ENCODE measurements at places on chromosomes 1 and 21.

- DNase-seq, result peak; percentile 44
Observed at GRCh38 chr1:223683586-223684487, 18.3 kb upstream of the CAPN8 start.

DNA sequence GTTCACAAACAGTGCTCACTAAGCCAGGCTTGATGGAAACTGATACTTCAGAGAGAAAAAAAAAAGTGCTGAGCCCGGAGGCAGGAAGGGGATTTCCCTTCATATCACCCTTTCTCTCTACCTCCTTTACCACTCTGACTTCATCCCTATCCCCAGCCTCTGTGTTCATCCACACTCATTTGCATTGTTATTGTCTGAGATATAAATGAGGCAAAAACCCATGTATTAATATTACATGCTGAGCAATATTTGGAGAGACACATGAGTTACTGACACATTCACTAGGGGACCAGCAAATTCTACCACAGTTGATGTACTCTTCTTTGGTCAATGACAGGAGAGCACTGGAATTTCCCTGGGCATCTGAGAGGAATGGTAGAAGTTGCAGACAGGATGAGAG lies 175.8 kb downstream of the TNFSF18 start:
- no peak for DNase-seq

GRCh38 chr1:194194724-194195123 lies 1008.3 kb upstream of the B3GALT2 start:
- no peak for DNase-seq

DNA sequence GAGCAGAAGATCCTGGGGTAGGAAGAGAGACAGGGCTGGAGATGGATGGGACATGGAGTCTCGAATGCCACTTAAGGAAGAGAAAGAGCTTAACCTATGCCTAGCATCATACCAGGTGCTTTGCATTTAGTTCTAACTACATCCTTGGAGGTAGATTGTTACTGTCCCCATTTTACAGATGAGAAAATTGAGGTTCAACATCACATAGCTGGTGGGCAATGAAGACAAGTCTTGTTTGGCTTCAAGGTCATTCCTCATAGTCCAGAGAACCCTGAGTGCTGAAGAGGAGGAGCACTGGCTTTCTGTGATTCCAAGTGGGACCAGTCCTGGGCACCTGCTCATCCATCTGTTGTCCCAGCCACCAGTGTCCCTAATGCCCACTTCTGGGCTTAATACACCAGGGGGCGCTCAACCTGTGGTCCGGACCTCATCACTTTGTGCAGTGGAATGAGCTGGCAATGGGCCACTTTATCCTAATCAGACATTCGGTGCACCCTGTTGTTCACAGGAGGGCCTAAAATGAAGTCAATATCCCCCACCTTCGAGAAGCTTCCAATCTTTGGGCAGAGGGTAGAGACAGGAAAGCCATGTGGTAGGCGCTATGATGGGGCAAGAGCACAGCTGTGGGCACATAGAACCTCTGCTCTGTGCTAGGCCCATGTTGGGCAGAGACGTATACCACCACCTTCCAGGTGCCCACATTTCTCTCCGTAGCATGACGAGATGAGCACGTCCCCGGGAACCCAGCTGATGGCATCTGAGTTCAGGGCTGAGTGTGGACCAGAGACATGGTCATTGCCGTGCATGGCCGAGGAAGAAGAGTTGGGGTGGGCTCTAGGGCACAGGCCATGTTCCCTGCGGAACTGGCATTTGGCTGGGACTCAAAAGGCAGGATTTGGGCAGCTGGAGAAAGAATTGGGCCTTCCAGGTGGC lies 9.2 kb downstream of the RPS6KA1 start:
- DNase-seq, result no peak

- DNase-seq, result no peak
Observed at GRCh38 chr1:115118086-115118485, 28.8 kb upstream of the TSPAN2 start.

DNA sequence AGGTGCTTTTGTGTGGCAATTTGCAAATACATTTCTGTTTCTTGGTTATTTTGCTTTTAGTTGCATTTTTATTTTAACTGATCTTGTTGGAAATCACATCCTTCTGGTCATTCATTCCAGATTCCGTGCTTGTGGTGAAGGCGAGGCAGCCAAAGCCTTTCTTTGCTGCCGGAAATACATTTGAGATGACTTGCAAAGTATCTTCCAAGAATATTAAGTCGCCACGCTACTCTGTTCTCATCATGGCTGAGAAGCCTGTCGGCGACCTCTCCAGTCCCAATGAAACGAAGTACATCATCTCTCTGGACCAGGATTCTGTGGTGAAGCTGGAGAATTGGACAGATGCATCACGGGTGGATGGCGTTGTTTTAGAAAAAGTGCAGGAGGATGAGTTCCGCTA lies 34.8 kb upstream of the CD101 start:
- DNase-seq, result no peak

GRCh38 chr1:197041486-197042353 lies 25.3 kb downstream of the F13B start:
- DNase-seq, result no peak

- no peak for DNase-seq
Observed at GRCh38 chr1:200857804-200858203, 15.0 kb upstream of the GPR25 start.

GRCh38 chr21:37276377-37276776 lies 9.2 kb upstream of the VPS26C start:
- DNase-seq, result no peak

DNA sequence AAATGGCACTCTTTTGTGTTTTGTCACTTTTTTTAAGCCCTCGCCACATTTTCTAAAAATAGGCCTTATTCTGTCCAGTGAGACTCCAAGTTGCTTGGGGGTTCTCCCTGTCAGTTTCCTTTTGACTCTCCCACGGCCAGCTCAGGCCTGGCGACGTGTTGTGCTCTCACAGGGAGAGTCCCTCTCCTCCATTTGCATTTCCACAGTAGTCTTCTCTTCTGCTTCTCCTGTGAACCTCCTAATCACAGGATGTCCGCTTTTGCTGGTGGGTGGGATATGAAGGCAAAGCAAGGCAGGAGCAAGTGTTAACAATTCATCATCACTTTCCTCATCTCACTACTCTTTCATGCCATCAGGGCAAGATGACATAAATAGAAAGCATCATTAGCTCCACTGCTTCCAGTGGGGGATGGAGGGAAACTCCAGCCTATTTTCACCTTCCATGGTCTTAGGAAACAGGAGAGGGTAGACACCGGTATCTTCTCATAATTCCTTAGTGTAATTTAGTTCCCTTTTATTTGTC lies 99.8 kb downstream of the INTS7 start:
- DNase-seq, result no peak

GRCh38 chr1:207393610-207394009 lies 60.5 kb upstream of the CR2 start:
- no peak for DNase-seq

- DNase-seq, result no peak
Observed at GRCh38 chr1:156935505-156936128, 15.2 kb downstream of the LRRC71 start.

- no peak for DNase-seq
Observed at GRCh38 chr1:246012341-246012740, 494.7 kb downstream of the SMYD3 start.

- DNase-seq, result peak; percentile 15
Observed at GRCh38 chr21:17387030-17387617, 125.7 kb upstream of the CXADR start.

DNA sequence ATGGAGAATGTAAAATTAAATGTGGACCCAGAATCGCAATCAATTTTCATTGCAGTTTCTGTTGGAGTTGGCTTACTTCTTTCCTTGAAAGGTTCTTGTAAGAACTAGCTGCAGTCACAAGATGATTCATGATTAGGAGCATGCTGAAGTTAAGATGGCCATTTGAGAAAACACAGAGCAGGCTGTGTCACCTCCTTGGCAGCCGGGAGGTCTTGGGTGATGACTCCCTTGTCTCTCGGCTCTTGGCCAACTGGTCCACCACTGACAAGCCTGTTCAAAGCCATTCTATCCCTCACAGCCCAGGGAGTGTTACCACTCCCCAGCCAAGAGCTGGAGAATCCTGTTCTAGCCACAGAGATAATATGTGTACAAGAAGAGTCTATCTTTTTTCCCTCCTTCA lies 40.6 kb downstream of the OPTC start:
- no peak for DNase-seq

DNA sequence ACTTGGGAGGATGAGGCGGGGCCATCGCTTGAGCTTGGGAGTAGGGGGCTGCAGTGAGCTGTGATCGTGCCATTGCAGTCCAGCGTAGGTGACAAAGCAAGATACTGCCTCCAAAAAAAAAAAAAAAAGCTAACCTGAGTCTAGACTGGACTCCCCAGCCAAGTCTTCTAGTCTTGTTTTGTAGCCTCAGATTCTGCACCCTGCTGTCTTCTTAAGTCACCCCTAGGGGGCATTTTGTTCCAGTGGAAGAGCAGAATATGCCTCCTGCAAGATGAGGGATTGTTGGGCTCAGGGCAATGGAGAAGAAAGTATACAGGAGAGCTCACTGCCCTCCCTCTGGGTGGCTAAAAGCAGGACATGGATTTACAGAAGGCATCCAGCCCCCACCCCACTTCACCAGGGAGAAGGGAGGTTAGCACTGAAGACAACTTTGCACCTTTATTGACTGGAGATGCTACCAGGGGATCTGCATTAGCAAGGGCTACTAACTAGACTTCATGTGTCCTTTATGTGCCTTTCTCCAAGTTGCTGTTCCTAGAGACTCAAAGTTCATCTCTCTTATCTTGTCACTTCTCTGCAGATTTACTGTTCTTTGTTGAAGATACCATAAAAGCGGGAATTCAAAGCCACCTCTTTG lies 15.3 kb upstream of the RNF187 start:
- DNase-seq, result no peak

DNA sequence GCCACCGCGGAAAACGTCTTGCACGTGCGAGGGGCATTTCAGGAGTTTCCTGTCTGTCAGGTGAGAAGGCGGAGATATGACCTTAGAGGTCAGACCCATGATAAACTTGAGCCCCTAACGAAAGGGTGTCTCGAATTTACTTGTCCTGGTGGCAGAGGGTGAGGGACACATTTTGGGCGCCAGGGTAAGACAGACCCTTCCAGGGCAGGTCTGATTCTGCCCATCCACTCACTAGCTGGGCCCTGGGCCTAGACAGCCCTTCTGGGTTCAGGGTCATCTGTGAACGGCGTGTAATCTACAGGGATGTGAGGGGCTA lies 395 bp upstream of the CSRP1 start:
- DNase-seq, result no peak

GRCh38 chr21:45453308-45453950 lies 48.5 kb downstream of the COL18A1 start:
- no peak for DNase-seq

- DNase-seq, result no peak
Observed at GRCh38 chr1:199706826-199707606, 320.5 kb upstream of the NR5A2 start.

GRCh38 chr1:205172729-205173366 lies 38.7 kb downstream of the DSTYK start:
- DNase-seq, result no peak

DNA sequence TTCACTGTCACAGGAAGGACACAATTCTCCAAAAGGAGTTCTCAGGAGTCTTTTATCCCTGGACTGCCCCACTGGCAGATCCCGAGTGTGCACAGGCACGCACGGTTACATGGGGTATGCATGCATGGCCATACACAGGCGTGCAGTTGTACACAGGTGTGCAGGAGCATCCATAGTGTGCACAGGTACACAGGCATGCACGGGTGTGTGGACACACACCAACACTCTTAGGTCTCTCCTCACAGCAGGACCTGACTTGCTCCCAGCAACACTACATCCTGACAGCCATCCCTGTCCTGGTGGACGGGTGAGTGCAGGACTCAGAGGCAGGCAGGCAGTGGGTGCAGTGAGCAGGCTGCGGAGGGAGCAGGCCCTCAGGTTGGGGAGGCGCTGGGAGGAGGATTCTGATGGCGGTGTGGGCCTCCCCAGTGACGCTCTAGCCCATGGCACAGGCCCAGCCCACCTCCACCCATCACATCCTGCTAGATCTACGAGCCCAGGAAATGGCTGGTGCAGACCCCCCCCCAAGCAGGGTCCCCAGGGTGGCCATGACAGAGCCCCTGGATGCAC lies 28.4 kb downstream of the SLC19A1 start:
- DNase-seq, result no peak

DNA sequence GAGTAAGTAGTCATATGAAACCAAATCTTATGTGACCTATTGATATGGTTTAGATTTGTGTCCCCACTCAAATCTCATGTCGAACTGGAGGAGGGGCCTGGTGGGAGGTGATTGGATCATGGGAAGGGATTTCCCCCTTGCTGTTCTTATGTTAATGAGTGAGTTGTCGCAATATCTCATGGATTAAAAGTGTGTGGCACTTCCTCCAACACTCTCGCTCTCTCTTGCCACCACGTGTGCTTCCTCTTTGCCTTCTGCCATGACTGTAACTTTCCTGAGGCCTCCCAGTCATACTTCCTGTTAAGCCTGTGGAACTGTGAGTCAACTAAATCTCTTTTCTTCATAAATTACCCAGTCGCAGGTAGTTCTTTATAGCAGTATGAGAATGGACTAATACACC lies 241.2 kb downstream of the RGS7 start:
- no peak for DNase-seq

DNA sequence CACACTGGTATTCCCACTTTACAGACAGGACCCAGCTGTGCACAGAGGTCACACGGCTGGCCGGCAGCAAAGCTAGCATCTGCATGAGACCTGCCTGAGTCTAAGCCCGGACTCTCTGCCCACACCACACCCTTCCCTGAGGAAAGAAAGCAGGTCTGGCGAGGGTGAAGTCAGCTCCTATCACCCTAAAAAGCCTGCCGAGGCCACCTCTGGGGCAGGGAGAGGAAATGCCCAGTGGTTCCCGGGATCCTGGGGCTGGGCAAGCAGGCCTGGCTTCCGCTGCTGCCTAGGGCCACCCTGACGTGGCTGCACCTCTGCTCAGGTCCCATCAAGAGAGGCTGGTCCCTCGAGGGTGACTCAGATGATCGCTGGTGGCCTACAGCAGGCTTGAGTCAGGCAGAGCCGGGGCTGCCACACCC lies 42.2 kb downstream of the RAP1GAP start:
- no peak for DNase-seq

DNA sequence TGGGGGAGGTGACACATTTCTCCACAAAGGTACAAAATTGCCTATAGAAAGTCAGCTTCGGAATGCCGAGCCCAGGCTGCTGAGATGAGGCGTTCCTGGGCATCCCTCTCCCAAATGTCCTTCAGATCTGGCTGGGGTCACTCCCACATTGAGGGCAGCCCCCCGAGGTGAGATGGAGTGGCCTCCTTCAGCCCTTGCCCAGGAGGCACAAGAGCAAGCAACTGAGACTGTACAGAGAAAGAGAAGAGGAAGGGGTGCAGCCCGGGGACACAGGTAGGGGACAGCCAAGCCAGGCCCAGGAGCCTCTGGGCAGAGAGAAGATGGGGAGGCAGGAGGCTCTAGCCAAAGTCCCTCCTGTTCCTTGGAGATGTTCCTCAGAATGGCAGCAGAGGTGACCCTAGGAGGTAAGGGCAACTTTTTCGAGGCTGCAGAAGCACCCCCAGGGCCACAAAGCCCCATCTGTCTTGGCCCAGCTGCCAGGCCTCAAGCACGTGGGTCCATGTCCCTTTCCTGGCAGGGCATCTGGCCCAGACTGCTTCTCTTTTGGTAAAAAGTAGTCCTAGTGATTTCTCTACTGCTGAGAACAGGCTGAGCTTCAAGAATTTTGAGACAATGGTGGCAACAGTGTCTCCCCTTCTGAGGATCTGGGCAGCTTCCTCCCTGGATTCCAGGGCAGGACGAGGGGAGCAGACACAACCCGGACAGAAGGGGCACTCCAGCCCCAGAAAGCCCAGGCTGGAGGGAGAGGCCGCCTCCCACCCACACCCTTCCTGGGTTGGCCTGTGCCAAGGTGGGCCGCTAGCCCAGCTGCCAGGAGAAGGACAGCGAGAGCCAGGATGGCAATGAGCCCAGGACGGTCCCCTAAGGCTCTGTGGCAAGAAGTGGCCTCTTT lies 68.0 kb downstream of the LRRN2 start:
- no peak for DNase-seq

GRCh38 chr1:202135221-202135721 lies 9.3 kb downstream of the ARL8A start:
- DNase-seq, result no peak

All from stimulated activated CD8-positive, alpha-beta memory T cell treated with anti-CD3 and anti-CD28 coated beads, Interleukin-7, amount 100 ng/mL, for 1 hour (primary cell).